Stimulated activated CD4-positive, alpha-beta T cell treated with anti-CD3 and anti-CD28 coated beads, Interleukin-4, amount 100 ng/mL, for 48 hours (primary cell): ENCODE measurements at places on chromosomes 11 and 22.
A peak's percentile ranks its signal among the peaks of the same experiment; 100 is the strongest.

GRCh38 chr11:27263046-27263445, 100.0 kb downstream of the CCDC34 start:
- no peak for DNase-seq

DNA sequence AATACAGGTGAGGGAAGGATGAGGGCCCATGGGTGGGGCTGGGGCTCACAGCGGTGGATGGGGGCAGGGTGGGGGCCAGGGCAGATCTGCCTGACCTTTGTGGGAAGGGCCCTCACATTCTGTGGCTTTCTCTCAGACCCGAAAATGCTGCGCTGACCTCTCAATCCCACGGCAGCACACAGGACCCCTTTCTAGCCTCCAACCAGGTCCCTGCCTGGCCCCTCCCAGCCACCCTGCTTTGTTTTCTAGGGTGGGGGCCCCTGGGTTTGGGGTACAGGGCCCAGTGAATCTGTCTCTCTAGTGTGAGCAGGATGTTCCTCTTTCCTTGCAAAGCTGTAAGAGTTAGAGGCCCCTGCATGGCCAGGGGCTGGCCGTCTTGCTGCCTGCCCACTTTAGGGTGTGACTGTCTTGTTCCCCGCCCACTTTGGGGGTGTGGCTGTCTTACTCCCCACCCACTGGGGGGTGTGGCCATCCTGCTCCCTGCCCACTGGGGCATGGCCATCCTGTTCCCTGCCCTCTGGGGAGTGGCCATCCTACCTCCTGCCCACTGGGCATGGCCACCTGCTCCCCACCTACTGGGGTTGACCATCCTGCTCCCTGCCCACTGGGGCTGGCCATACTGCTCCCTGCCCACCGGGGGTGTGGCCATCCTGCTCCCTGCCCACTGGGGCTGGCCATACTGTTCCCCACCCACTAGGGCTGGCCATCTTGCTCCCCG, 11.5 kb downstream of the PARVG start:
- DNase-seq: peak; percentile 60

GRCh38 chr11:54946424-54946823, 239.8 kb downstream of the OR4A5 start:
- no peak for DNase-seq

DNA sequence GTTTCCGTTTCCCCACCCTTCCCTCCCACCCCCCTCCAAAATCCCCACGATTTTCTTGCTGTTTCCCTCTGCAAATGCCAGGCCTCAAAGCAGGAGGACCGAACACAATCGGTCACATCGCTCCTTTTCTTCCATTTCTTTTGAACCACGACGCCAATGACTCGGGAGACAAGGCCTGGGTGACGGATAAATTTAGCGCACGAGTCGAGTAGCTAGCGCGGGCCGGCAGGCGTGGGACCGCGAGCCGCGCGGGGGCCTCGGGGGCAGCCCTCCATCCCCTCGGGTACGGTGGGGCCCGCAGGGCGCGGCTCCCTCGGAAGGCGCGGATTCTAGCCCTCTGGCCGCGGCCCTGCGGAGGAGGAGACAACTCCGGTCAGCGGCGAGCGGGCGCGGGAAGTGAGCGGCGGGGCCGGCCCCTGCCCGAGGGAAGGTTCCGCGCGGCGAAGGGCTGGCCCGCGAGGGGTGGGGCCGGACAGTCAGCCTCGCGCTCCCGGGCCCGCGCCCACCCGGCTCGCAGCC, 414 bp downstream of the JOSD1 start:
- no peak for DNase-seq

DNA sequence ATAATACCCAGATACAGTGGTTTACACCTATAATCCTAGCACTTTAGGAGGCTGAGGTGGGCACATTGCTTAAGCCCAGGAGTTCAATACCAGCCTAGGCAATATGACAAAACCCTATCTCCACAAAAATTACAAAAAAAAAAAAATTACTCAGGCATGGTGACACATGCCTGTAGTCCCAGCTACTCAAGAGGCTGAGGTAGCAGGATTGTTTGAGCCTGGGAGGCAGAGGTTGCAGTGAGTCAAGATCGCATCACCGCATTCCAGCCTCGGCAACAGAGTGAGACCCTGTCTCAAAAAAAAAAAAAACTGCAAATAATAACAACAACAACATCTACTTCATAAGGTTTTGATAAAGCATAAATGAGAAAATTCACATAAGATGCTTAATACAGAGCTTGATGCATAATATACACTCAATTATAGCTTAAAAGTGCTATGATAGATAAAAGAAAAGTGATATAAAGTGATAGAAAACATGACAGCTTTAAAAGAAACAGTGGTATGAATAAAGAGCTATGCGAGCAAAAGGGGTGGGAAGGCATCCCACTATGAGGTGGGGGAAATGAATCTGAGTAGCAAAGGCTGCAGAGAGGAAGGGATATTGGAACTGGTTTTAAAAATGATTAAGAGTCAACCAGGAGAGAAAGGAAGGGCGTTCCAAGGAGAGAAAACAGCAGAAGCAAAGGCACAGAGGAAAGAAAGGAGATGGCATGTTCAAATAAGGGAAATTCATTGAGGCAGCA, 197.6 kb downstream of the KIF18A start:
- no peak for DNase-seq

- no peak for DNase-seq
These were observed 36.6 kb downstream of the C11orf58 start for GRCh38 chr11:16774936-16775613.

DNA sequence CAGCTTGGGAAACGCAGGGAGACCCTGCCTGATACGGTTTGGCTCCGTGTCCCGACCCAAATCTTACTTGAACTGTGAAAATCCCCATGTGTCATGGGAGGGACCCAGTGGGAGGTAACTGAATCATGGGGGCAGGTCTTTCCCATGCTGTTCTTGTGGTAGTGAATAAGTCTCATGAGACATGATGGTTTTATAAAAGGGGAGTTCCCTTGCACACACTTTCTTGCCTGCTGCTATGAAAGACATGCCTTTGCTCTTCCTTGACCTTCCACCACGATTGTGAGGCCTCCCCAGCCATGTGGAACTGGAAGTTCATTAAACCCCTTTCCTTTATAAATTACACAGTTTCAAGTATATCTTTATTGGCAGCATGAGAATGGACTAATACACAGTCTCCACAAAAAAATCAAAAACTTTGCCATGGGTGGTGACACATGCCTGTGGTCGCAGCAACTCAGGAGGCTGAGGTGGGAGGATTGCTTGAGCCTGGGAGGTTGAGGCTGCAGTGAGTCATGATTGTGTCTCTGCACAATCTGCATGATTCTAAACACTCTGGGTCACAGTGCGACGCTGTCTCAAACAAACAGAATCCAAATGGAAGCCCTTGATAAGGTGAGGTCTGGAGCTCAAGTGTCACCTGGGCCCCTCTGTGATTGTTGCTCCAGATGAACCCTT, 34.9 kb downstream of the SYN3 start:
- DNase-seq: peak; percentile 12

DNA sequence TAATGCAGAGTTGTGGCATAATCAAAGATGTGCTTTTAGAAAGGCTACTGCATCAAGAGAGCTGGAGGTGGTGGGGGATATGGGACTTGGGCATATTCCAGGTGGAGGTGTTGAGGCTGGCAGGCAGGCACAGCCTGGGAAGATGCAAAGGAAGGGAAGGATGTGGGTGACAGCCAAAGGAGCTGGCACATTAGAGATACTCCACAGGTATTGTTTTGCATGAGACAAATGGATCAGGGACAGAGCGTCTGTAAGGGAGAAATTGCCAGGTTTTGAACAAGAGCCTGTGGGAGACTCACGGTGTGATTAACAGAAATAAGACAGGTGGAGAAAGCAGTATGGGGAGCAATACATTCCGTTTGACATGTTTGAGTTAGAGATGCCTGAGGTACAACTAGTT, 263.7 kb downstream of the NELL1 start:
- no peak for DNase-seq

- DNase-seq: no peak
These were observed 56.9 kb upstream of the EIF3M start for GRCh38 chr11:32526760-32527159.

GRCh38 chr11:126282361-126282735, 545 bp upstream of the TIRAP start:
- no peak for DNase-seq

DNA sequence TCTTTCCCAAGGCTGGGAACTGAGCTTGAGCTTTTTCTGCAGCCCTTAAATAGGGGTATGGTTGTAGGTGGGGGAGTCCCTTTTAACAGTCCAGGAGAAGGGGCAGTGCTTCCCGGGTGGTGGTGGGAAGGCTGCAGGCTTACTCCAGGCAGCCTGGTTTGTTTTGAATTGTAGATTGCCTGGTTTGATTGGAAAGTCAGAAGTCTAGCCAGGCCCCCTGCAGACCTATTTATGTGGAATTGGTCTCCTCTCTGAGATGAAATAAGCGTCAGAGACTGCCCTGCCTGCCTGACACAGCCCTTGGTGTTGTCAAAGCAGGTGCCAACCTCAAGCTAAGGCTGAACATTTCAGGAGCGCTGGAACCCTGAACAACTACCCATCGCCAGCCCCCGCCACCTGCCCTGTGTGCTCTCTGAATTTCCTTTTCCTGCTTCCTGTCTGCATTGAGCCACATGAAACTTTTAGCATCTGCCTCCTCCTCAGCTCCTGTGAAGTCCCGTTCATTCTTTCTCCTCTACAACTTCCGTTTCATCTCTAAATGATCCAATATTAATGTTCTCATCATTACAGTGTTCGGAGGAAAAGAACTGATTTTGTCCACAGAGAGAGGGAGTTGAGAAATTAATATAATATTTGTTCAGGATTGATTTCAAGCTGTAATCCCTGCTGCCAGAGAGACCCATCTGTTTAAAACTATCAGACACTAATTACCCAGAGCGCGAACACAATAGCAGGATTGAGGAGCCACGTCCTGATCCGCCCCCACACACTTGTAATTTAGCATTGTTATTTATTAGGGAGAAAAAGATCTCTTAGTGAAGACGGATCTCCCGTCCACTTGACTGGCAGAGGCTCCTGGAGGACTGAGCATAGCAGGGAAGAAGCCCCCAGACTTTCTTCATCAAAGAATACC, 136.5 kb downstream of the TRIM29 start:
- DNase-seq: no peak
